ENCODE measurements at places on chromosomes 2 and 18.

DNA sequence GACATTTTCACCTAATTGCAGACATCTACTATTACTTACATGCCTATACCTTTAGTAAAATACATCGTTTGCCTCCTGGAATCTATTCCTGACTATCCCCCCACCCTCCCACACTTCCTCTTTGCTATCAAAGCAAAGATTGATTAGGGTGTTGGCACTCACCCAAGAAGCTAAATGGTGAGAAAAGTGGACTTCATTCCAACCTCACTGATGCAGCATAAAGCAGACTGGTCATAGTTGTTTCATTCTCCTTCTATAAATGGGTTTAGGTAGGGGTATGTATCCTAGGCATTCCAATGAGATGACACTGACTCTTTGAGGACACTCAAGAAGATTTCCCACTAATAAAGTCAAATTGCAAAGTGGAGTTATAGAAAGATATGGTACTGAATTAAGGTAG, 97.4 kb downstream of the LRP1B start:
- DNase-seq, result no peak

GRCh38 chr2:11257078-11257477, 87.4 kb downstream of the ROCK2 start:
- no peak for DNase-seq

GRCh38 chr2:104939570-104940217, 85.8 kb downstream of the POU3F3 start:
- no peak for DNase-seq

GRCh38 chr2:194383401-194383800, 1273.6 kb upstream of the SLC39A10 start:
- no peak for DNase-seq

- no peak for DNase-seq
Observed at GRCh38 chr2:151729837-151730236, 4.4 kb downstream of the NEB start.

GRCh38 chr2:53181759-53182158, 585.8 kb upstream of the CHAC2 start:
- peak; percentile 10 for DNase-seq

DNA sequence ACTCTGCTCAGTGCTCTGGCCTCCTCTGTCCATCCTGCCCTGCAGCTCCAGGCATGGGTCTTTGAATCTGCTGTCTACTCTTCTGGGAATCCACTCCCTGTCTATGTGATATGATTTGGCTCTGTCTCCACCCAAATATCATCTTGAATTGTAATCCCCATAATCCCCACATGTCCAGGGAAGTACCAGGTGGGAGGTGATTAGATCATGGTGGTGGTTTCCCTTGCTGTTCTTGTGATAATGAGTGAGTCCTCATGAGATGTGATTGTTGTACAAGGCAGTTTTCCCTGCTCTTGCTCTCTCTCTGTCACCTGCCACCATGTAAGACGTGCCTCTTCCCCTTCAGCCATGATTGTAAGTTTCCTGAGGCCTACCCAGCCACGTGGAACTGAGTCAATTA, 881.8 kb upstream of the ID2 start:
- no peak for DNase-seq

GRCh38 chr2:136357007-136357380, 239.0 kb upstream of the CXCR4 start:
- DNase-seq, result no peak

DNA sequence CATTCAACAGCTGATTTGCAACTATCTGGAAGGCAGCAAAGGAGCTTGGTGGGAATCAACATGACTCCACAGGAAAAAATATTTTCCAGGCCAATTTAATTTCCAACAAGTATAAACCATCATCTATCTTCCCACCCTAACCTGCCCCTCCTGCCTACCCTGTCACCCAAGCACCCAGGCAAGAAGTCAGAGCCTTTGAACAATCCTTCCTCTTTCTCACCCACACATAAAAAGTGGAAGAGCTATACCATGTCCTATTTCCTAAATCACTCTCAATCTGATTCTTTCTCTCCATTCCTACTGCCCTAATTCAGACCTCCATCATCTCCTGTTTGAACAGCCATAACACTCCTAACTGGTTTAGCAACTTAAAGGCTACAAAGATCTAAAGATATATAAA, 12.7 kb downstream of the SPIRE1 start:
- DNase-seq, result no peak

DNA sequence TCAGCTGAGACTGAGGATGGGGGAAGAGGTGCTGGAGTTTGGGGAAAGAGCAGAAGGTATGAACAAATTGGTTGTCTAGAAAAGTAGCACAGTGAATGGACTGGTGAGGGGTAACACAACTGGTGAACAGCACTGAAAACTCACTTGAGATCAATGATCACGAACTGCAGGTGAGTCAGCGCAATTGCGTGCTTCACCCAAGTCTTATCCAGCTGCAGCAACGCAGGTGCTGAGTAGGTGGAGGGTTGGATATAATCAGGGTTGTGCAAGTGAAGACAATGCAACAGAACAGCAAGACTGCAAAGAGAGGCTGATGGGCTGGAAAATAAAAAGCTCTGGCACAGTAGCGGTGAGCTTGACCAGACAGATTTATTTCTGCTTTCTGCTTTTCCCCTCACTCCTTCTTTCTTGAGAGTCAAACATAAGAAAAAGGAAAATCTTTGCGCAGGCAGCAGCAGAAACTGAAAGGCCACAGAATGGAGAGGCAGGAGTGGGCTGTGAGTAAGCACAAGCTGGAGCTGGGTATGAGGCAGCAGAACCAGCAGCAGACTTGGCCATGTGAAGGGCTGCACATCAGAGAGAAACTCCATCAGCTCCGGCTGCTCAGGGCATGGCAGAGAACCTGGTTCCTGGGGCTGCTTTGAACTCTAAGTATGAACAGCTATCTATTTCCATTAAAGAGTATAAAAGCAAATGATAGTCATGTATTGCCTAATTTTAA, 99.4 kb upstream of the ARL5A start:
- DNase-seq, result no peak

DNA sequence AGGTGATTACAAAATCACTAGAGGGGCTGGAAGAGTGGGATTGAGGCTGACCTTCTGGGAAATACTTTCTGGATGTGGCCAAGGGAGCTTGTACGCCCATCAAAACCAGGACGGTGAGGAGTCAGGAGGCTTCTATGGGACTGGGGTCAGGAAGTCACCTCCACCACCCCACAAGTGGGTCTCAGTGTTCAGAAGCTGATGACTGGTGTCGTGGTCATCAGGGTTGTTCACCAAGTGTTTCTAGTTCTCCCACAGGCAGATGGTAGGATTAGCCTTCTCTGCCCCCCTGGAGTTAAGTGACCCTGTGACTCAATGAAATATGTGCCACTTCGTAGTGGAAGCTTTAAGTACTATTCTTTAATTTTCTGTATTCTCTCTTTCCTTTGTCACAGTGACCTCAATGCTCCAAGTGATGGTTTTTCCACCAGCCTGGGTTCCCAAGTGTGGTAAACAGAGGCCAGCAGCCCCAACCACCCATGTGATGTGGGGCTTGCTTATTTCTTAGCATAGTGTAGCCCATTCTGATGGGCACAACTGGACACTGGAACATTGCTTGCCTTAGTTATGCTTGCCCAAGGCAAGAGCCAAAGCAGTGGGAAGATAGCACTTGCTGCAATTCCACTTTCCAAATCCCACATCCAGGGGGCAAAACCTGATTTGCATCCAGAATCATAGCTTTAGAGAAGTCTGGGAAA, 258.8 kb downstream of the CYP26B1 start:
- DNase-seq, result no peak

- DNase-seq, result no peak
Observed at GRCh38 chr18:31105733-31106132, 3.5 kb upstream of the DSC2 start.

- no peak for DNase-seq
Observed at GRCh38 chr2:145207884-145208283, 688.0 kb upstream of the ZEB2 start.

GRCh38 chr2:209734805-209735204, 36.8 kb upstream of the UNC80 start:
- DNase-seq, result no peak

GRCh38 chr18:46856973-46857372, 60.3 kb downstream of the PIAS2 start:
- no peak for DNase-seq

DNA sequence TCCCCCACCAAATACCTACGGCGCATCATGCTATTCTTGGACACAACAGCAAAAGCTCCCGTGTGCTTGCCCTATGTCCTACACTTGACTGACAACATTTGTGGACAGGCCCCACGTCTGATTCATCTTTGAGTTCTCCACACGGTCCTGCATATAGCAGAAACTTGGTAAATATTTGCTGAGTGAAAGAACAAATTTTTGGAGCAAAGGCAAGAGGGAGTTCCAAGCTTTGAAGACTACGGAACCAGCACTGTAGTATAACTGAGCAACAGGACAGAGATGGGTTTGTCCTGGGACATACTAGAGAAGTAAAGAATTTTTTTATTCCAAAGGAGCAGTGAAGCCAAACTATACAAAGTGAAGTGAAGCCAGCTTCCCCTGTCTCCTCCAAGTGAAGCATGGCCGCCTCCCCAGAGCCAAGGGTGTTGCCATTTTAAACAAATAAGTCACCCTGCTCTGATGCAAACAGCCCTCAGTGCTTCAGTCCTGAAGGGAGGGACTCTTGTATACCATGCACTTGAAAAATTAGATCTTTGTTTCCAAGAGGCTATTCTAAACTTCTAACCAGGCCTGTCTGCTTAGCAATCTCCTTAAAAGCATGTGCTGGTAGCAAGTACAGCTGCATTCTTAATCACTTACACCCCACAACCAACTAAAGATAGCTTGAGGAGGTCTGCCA, 35.9 kb downstream of the SPRED2 start:
- no peak for DNase-seq

Data from CD4-positive, alpha-beta T cell treated with Interleukin-17A for 1 hour (primary cell).